ENCODE measurements at places on chromosomes 11 and 22. TPM values are rescaled to one million over a fixed set of nuclear protein-coding genes. Genes with fewer than 3 reads are reported as not detected.

Gene SLC43A3
- 41.0 TPM for polyA plus RNA-seq

Gene PKP3
- 9.5 TPM for polyA plus RNA-seq

Gene C22orf23
- polyA plus RNA-seq = 4.3 TPM

Gene TRPC6
- polyA plus RNA-seq = 44.5 TPM

Gene OR8J3
- polyA plus RNA-seq = not detected

Gene DGCR6
- 8.7 TPM for polyA plus RNA-seq

Gene OR5B21
- not detected for polyA plus RNA-seq

Gene HBE1
- 7.5 TPM for polyA plus RNA-seq

Gene SFI1
- 37.1 TPM for polyA plus RNA-seq

Gene AASDHPPT
- polyA plus RNA-seq = 66.6 TPM

- DNase-seq = no peak
These were observed 6.8 kb downstream of the ABTB2 start for GRCh38 chr11:34351051-34351450.

- no peak for DNase-seq
These were observed 13.8 kb downstream of the FADS2 start for GRCh38 chr11:61841636-61842527.

DNA sequence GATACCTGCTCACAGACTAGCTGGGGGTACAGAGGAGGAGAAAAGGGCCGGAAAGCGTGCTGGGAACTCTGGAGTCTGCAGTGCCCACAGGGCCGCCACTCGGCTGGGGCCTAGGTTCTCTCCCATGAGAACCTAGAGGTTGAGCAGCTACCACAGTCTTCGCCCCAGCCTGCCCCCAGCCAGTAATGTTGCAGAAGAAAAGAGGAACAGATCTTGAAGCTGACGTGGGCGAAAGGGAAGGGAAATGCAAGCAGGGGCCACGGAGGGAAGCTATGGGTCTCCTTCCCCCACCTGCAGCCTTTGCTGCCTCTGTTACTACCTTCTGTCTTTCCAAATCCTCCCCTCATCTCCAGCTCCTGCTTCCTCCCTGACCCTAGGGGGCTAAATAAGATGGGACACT, 28.8 kb upstream of the P2RY2 start:
- DNase-seq = no peak

DNA sequence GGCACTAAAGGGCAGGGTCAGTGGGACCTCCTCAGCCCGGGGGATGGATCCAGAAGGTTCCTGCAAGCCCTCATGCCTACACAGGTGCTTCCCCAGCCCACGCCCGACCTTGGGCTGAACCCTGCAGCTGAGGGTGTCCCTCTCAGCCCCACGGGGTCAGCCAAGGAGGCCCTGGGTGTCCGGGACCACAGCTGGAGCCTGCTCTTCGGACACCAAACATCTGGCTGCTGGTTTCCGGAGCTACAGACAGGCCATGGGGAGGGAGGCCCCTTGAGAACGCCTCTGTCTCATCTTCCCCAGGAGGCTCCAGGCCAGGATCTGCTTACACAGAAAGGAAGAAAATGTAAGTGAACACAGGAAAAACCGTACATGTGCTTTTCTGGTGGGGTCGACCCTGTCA, 355.7 kb downstream of the MN1 start:
- DNase-seq = no peak

DNA sequence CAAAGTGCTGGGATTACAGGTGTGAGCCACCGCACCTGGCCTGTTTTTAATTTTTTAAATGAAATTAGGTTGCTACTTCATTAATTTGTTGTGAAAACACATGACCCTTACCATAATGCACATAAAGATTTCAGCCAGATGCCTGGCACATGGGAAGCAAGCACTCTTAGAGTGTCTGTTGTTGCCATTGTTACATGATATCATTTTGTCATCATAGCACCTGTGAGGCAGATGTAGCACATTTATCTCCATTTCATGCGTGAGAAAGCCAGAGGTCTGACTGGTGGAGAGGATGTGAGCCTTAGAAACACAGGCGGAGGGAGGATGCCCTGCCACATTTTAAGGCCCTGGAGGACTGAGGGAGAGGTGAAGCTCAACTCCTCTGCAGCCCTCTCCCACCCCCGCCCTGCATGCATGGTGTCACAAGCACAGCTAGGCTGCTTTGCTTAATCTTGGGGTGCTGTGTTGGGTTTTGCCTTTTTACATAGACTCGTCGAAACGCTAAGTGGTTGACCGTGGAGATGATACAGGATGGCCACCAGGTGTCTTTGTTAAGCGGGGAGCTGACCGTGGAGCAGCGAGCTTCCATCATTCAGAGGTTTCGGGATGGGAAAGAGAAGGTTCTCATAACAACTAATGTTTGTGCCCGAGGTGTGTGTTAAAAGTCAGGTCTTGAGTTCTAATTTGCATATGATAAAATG, 14.0 kb downstream of the DDX25 start:
- DNase-seq = no peak

GRCh38 chr11:33086017-33086416, 46.6 kb downstream of the TCP11L1 start:
- DNase-seq = no peak

DNA sequence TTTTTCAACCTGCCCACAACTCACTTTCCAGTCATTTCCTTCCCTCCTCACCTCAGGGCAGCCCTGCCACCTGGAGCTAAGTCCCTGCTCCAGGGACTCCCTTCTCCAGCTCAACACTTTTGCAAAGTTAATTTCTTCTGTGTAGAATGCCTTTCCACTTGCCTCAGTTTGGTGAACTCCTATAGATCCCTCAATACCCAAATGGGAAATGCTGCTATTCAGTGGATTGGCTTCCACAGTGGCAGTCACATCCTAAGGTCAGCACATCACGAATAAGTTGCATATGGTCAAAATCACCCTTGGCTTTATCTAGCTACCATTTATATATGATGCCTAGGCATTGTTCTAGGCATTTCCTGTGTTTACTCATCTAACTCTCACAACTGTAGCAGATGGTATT, 23.6 kb downstream of the GDPD5 start:
- DNase-seq = no peak

DNA sequence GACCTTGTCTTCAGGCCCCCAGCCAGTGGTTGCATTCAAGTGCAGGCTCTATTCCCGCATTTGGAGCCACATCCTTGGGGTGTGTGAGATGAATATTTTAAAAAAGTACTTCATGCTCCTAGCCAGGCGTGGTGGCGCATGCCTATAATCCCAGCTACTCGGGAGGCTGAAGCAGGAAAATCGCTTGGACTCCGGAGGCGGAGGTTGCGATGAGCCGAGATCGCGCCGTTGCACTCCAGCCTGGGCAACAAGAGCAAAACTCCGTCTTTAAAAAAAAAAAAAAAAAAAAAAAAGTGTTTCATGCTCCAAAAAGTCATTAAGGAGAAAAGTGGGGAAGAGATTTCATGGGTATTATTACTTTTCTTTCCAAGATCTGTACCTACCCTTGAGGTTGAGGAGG, 18.0 kb downstream of the SCUBE1 start:
- DNase-seq = no peak

DNA sequence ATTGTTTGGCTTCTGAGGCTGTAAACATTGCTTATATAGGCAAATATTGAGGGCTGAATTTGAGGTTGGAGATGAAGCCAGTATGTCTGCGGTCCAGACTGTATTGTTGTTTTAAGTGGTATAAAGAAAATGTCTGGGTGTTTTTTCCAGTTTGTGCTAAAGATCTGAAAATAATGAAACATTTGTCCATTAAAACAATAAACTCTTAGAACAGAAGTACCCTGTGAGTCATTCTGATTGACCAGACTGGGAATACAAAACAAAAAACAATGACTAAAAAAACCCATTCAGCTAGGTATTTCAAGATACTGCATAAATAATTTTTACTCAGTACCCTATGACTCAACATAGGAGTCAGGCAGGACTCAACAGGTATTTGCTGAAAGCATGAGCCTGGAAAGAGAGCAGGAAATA, 20.4 kb downstream of the ALKBH8 start:
- DNase-seq = no peak

- DNase-seq = peak; percentile 38
These were observed 371 bp downstream of the SMCO4 start for GRCh38 chr11:93542811-93543229.

GRCh38 chr11:6096417-6096816, 11.1 kb upstream of the OR56B4 start:
- DNase-seq = no peak

Data from right lung (tissue), 10 donors.